ENCODE measurements at places on chromosomes 2 and 18.

- no peaks in the 10 kb centered on the region for H3K27me3 ChIP-seq
- H3K27ac ChIP-seq: no peak overlapping the region
- peaks cover 4% of the 10 kb centered on the region for H3K36me3 ChIP-seq
- H3K4me1 ChIP-seq: no peaks in the 10 kb centered on the region
- no peak overlapping the region for H3K4me3 ChIP-seq
- no peak for DNase-seq
These were observed 598.1 kb downstream of the RNF144A start for GRCh38 chr2:7515327-7515726.

- DNase-seq: no peak
- no peak overlapping the region for H3K27ac ChIP-seq
- no peaks in the 10 kb centered on the region for H3K4me1 ChIP-seq
- peaks cover 25% of the 10 kb centered on the region for H3K27me3 ChIP-seq
- H3K36me3 ChIP-seq: no peaks in the 10 kb centered on the region
- no peak overlapping the region for H3K4me3 ChIP-seq
These were observed 731.7 kb upstream of the ID2 start for GRCh38 chr2:7950035-7950612.

- no peaks in the 10 kb centered on the region for H3K4me1 ChIP-seq
- H3K4me3 ChIP-seq: no peak overlapping the region
- H3K36me3 ChIP-seq: no peaks in the 10 kb centered on the region
- H3K27ac ChIP-seq: no peak overlapping the region
- no peaks in the 10 kb centered on the region for H3K27me3 ChIP-seq
- no peak for DNase-seq
These were observed 65.6 kb downstream of the MYCN start for GRCh38 chr2:16005816-16006536.

DNA sequence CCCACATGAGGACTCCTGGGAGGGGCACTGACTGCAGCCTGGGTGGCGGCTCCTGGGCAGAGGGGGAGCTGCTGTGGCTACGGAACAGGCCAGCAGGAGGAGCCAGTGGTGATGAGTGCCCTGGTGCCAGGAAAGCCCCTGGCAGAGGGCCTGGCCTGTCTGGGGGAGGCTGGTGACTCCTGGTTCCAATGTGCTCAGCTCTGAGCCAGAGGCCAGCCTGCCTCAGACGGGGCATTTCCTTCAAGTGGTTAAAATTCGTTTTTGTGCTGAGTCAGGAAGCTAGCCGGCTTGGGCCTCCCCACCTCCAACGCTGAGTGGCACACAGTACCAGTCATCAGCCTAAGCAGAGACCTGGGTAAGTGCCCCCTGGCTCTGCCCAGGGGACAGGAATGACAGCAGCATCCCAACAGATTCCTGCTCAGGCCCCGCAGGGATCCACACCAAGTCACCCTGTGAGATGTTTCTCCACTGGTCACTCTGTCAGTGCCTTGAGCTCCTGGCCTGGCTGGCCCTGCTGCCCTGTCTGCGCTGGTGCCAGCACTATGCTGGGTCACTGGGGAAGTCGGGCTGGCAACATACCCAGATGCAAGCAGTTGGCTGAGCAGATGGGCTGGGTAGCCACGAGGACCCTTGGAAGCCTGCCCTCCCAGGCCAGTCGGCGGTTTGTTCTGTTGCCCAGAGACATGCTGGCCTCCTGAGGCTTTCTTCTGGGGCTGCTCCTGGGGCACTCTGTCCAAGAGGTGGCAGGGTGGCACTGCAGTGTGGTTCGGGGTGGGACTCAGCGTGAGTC is 7.1 kb upstream of the KLF11 start:
- no peaks in the 10 kb centered on the region for H3K36me3 ChIP-seq
- no peak overlapping the region for H3K27ac ChIP-seq
- H3K27me3 ChIP-seq: peaks cover 11% of the 10 kb centered on the region
- H3K4me3 ChIP-seq: no peak overlapping the region
- DNase-seq: peak; percentile 49

DNA sequence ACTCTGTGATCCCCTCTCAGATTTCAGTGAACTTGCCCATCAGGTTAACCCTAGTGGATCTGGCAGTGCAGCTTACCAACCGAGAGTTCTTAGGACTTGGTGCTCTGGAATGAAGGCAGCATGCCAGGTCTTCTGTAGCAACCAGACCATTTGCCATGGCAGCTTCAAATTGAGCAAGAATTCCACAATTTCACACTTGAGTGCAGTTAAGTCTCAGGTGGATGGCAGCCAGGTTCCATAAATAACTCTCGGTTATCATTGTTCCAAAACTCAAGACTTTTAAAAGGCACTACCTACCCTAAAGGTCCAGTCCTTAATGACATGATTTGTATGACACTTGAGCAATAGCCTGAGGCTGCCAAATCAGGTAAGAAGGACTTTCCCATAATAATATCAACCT is 48.1 kb downstream of the GALNT3 start:
- H3K27ac ChIP-seq: no peak overlapping the region
- H3K27me3 ChIP-seq: peaks cover 4% of the 10 kb centered on the region
- no peak for DNase-seq
- H3K36me3 ChIP-seq: no peaks in the 10 kb centered on the region
- H3K4me3 ChIP-seq: no peak overlapping the region

DNA sequence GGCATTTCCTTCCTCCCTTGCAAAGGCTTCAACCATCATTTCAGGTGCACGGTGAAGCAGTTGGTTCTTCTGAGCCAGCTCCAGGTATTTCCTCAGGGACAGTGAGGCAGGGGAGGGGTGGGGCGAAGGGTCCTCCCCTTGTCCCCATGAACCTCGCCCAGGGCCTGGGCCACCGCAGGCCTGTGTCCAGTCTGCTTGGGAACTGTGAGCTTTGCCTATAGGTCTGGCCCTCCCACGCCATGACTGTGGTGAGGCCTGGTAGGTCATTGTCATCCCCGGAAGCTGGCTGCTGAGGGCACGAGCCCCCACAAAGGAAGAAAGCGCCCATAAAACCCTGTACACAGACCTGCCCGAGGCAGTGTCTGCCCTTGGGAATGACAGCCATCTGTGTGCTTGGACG is 134.3 kb downstream of the ACKR3 start:
- peaks cover 4% of the 10 kb centered on the region for H3K36me3 ChIP-seq
- no peak overlapping the region for H3K27ac ChIP-seq
- no peaks in the 10 kb centered on the region for H3K4me1 ChIP-seq

GRCh38 chr18:55323051-55323994 is 264.7 kb downstream of the TCF4 start:
- peaks cover 64% of the 10 kb centered on the region for H3K4me1 ChIP-seq
- H3K27ac ChIP-seq: peak overlapping the region; percentile 87
- H3K4me3 ChIP-seq: peak overlapping the region; percentile 92
- no peak for DNase-seq
- H3K27me3 ChIP-seq: peaks cover 3% of the 10 kb centered on the region

- H3K4me1 ChIP-seq: peaks cover 13% of the 10 kb centered on the region
- H3K27ac ChIP-seq: no peak overlapping the region
- H3K4me3 ChIP-seq: no peak overlapping the region
- no peaks in the 10 kb centered on the region for H3K27me3 ChIP-seq
These were observed 233.7 kb upstream of the EPC2 start for GRCh38 chr2:148410899-148411298.

- H3K27me3 ChIP-seq: no peaks in the 10 kb centered on the region
- no peaks in the 10 kb centered on the region for H3K4me1 ChIP-seq
- H3K36me3 ChIP-seq: peaks cover 3% of the 10 kb centered on the region
- no peak overlapping the region for H3K27ac ChIP-seq
These were observed 559.8 kb upstream of the REG3G start for GRCh38 chr2:78465707-78466106.

GRCh38 chr2:216206041-216206703 is 97.0 kb downstream of the XRCC5 start:
- no peak overlapping the region for H3K4me3 ChIP-seq
- no peak for DNase-seq
- peaks cover 2% of the 10 kb centered on the region for H3K27me3 ChIP-seq
- H3K27ac ChIP-seq: no peak overlapping the region

DNA sequence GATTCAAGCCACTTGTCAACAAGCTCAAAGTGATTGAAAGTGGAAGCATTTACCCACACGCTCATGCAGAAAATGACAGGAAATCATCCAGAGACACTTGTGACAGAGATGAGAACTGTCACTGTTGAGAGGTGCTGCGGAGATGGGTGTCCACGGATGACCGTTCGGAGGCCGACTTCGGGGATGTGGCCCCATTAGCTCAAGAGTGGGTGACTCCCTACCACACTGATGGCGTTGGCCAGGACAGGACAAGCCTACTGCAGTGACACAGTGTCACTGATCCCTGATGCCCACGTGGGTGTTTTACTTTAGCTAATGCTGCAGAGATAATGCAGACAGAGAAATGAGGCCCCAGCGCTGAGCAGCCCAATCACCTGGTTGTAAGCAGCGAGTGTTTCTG is 81.5 kb upstream of the YWHAQ start:
- no peaks in the 10 kb centered on the region for H3K36me3 ChIP-seq
- no peaks in the 10 kb centered on the region for H3K4me1 ChIP-seq
- DNase-seq: no peak
- H3K4me3 ChIP-seq: no peak overlapping the region
- no peak overlapping the region for H3K27ac ChIP-seq
- no peaks in the 10 kb centered on the region for H3K27me3 ChIP-seq

Measured in HFFc6 (cell line).